ENCODE measurements at places on chromosomes 11 and 22.
A peak's percentile ranks its signal among the peaks of the same experiment; 100 is the strongest.

DNA sequence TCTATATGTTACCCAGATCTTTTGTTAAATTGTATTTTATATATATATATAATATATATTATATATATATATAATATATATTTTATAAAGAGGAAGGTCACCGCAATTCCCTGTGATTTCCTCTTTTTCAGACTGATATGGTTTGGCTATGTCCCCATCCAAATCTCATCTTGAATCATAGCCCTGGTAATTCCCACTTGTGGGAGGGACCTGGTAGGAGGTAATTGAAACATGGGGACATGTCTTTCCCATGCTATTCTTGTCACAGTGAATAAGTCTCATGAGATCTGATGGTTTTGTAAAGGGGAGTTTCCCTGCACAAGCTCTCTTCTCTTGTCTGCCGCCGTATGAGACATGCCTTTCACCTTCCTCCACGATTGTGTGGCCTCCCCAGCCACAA, 157.6 kb downstream of the RAB38 start:
- DNase-seq = no peak

- DNase-seq = no peak
Observed at GRCh38 chr22:37677493-37677974, 2.1 kb downstream of the LGALS1 start.

- no peak for DNase-seq
Observed at GRCh38 chr11:16082095-16083055, 274.0 kb downstream of the SOX6 start.

GRCh38 chr11:60005360-60005759, 11.6 kb upstream of the OOSP4B start:
- DNase-seq = peak; percentile 33

GRCh38 chr11:94768602-94769541, 716 bp downstream of the AMOTL1 start:
- DNase-seq = no peak

DNA sequence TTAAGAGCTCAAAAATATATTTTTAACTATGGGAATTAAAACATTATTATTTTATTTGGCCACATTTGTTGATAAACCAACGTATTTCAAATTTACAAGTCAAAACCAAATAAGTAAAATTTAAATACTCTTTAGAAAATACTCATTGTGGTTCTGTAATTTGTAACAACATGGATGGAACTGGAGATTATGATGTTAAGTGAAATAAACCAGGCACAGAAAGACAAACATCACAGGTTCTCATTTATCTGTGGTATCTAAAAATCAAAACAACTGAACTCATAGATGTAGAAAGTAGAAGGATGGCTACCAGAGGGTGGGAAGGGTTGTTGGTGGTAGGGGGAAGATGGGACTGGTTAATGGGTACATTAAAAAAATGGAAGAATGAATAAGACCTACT, 50.8 kb downstream of the STK33 start:
- DNase-seq = no peak

DNA sequence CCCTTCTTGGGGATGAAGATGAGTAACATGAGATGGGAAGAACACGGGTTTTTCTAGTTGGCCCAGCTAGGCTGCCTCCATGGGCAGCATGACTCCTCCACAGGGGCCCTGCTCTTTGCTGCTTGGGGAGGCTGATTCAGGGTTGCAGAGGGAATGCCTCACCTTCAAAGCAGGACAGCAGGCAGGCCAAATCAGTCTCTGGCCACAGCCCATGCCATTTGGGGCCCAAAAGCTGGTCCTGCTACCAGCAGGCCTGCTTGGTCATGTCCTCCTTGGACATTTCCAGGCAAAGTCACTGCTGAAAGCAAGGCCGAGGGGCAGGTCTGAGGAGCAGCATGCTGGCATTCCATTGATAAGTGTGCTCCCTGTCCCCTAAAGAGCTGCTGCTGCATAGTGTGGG, 13.8 kb upstream of the MAPK8IP1 start:
- no peak for DNase-seq

DNA sequence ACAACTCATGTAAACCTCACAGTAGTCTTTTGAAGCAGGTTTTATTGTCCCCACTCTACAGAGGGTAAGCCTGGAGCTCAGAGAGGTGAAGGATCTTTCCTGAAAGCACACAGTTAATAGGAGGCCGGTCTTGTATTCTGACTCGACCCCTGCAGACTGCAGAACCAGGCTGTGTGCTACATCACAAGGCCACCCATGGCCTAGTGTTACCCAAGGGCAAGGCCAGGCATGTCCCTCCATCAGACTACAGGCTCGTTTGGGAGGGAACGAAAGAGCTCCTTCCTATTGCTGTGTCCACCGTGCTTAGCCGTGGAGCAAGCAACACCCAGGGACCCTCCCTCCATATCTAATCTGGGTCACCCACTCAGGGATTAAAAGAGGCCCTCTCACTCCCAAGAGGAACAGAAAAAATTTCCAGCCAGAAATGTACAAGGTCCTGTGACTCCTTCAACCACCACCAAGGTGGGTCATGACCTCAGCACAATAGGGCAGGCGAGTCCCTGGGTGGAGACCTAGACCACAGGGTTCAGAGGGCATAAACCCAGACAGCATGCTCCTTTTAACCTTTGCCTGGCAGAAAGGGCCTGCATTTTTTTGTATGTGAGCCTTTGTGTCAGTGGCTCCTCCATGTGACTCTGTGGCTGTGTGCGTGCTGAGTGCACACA, 6.3 kb upstream of the SMIM35 start:
- no peak for DNase-seq

DNA sequence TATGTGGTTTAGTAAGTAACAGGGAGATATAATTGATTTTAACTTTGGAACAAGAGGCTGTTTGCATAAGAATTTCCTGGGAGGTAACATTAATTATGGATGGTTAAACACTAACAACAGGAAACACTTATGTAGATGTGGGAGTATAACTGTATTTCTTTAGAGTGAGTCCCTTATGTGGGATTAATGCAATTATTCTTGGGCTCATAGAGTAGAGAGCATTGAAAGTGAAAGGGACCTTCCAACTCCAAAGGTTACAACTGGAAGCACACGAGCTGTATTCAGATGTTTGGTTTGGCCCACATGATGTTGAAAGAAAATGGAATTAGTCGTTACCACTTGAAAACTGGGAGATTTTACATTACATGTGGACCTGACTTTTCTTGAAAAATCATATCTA, 53.5 kb downstream of the BBOX1 start:
- peak; percentile 46 for DNase-seq

DNA sequence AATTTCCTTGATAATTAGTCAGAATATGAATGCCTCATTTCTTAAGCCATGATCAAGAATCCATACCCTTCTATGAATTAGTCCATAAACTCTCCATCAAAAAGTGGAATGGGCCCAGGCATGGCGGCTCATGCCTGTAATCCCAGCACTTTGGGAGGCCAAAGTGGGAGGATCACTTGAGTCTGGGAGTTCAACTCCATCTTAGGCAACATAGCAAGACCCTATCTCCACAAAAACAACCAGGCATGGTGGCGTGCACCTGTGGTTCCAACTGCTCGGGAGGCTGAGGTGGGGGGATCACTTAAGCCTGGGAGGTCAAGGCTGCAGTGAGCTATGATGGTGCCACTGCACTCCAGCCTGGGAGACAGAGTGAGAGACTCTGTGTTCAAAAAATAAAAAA, 52.1 kb upstream of the SHANK2 start:
- DNase-seq = no peak

GRCh38 chr11:66333220-66333877, 2.9 kb downstream of the RIN1 start:
- DNase-seq = no peak

GRCh38 chr11:15815246-15816195, 540.8 kb downstream of the SOX6 start:
- peak; percentile 11 for DNase-seq

- DNase-seq = no peak
Observed at GRCh38 chr11:77866336-77866735, 45.4 kb downstream of the AAMDC start.

GRCh38 chr11:27973851-27974536, 134.0 kb downstream of the KIF18A start:
- no peak for DNase-seq

All from renal cortical epithelial cell (primary cell).